ENCODE measurements at places on chromosomes 12 and 14.

- DNase-seq, result no peak
Observed at GRCh38 chr14:99273766-99274345, 1.9 kb upstream of the BCL11B start.

DNA sequence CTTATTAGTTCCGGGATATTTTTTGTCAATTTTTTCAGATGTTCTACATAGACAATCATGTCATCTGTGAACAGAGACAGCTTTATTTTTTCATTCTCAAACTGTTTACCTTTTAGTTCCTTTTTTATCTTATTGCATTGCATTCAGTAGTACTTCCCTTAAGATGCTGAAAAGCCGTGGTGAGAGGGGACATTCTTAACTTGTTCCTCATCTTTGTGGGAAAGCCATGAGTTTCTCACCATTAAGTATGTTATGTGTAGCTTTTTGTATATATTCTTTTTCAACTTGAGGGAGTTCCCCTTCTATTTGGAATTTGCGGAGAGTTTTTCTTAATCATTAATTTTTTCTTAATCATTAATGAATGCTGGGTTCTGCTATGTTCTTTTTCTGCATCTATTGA lies 1727.1 kb upstream of the SEL1L start:
- DNase-seq, result peak; percentile 76

DNA sequence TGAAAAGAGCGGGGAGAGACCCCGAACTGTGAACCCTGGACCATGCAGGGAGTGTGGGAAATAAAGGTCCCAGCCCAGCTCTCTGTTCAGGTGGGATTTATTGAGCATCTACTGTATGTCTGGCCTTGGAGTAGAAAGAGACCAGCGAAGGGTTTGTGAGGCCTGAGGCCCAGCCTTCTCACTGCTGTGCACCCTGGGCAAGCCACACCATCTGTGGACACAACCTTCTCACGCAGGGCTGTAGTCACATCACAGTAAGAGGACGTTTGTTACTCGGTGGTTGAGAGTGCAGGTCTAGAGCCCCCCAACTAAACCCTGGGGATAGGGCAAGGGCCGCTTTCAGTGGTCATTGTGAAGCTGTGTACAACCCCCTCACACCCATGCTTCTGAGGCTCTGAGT lies 18.2 kb downstream of the FAM222A start:
- no peak for DNase-seq

DNA sequence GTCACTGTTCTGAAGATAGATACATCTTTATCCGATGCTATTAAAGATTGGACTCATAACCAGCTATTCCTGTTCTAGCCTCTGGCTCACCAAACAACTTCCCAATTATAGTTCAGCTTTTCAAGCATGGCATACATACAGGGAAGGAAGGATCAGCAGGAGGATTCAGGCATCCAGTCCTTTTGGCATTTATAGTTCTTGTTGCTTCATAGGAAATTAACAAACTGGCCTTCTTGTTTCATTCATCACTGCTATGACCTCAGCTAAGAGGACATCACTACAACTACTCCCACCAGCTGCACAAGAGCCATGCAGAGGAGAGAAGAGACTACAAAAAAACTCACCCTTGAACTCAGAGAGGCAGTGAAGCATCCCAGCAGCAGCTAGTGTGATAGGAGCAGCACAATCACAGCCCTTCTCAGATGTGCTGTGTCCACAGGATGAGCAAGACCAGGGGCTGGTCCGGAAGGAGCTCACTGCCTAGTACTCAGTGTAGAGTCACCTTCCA lies 100.5 kb downstream of the SPTSSA start:
- DNase-seq, result peak; percentile 51

GRCh38 chr12:120013659-120014380 lies 24.8 kb downstream of the BICDL1 start:
- DNase-seq, result peak; percentile 64

- DNase-seq, result peak; percentile 43
Observed at GRCh38 chr14:72613231-72613974, 280.5 kb downstream of the DPF3 start.

- DNase-seq, result no peak
Observed at GRCh38 chr12:4088451-4088850, 185.1 kb upstream of the CCND2 start.

GRCh38 chr12:119721306-119721705 lies 53.4 kb downstream of the PRKAB1 start:
- no peak for DNase-seq
